ENCODE measurements at places on chromosomes 12 and 14.

DNA sequence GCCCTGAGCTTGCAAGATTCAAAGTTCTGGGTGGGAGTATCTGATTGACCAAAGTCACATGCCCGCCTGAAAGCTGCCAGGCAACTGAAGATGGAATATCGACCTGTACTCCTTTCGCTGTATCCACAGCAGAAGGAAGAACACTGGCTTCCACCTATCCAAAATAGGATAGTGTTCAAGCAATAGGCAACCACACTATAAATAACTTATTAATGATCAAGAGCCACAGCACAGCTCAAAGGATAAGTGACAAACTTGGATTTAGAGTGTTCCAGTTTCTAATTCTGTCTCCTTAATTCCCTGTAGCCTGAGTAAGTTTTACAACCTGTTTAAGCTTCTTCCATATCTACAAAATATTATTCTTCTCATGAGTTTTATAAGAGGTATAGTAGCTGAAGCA is 89.9 kb downstream of the TAOK3 start:
- DNase-seq: no peak

- no peak for DNase-seq
Observed at GRCh38 chr12:69913526-69913925, 88.5 kb downstream of the MYRFL start.

DNA sequence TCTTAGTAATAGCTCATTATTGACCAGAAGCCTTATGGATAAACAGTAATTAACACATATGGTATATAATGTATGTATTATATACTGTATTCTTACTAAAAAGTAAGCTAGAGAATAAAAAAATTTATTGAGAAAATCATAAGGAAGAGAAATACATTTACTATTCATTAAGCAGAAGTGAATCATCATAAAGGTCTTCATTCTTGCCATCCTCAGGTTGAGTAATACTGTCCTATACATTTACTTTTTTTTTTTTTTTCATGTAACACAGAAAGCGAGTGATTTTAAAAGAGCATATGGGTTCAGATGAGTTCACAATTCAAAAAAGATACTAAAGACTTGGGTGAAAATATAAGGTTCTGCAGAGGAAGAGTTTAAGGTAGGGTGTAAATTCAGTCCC is 152.5 kb downstream of the TGFB3 start:
- no peak for DNase-seq

- peak; percentile 31 for DNase-seq
Observed at GRCh38 chr12:2239381-2239871, 186.6 kb downstream of the CACNA1C start.

DNA sequence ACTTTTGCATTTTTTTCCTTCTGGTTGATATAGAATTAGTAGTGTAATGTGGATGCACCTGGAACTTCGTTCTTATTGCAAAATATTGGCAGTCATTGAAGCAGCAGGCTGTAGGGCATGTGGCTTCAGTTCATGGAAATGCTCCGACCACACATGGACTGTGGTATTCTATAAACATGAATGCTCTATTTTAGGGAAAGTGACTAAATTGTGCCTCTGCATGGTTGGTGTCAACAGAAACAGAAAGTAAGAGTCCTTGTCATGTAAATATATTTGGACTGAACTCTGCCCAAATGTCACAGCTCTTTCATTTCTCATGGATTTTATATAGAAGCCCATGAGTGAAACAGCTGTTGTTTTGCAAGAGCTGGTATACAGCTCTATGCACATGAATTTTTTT is 917.0 kb downstream of the LRFN5 start:
- DNase-seq: no peak

- peak; percentile 89 for DNase-seq
Observed at GRCh38 chr14:68688872-68689371, 103.9 kb downstream of the ZFP36L1 start.

GRCh38 chr14:75549169-75549568 is 26.9 kb downstream of the BATF start:
- DNase-seq: no peak

DNA sequence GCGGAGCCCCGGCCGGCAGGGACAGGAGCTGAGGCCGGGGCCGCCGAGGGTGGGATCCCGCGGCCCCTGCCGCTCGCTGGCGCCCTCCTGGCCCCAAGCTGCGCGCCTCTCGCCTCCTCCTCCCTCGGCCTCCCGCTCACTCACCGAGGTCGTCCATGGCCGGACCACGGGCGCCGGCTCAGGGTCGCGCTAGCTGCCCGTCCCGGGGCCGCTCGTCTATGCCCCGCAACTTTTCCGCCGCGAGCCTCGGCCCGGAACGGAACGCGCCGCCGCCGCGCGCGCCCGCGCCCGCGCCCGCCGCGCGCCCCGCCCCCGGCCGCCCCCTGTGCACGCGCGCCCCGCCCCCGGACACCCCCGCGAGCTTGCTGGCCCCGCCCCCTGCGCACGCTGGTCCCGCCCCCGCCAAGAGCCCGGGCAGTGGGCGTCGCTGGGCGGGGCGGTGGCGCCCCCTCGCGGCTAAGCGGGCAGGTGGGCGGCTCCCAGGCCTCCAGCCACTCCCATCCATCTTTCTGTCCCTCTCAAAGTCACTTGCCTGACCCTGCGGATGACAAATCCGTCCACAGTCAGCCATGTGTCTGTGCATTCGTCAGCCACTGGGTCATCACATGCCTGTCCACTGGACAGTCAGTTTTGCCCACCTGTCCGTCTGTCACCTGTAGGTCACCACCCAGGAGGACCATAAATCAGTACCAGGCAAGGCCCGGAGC is at the start of gene PXN:
PXN (minus strand) TSS at position 258 of the 707 bp plus-strand sequence; CDS start at position 157, 101 bp downstream.
- DNase-seq: peak; percentile 84

DNA sequence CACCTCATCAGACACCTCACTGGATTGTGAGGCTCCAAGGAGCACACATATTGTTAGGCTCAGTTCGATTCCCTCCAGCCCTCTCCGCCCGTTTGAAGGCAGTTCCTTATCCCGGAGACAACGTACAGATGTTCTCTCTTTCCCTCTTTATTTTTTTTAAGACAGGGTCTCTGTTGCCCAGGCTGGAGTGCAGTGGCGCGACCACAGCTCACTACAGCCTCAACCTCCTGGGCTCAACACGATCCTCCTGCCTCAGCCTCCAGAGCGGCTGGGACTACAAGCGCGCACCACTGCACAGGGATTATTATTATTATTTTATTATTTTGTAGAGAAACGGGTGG is 718 bp upstream of the TROAP start:
- no peak for DNase-seq

DNA sequence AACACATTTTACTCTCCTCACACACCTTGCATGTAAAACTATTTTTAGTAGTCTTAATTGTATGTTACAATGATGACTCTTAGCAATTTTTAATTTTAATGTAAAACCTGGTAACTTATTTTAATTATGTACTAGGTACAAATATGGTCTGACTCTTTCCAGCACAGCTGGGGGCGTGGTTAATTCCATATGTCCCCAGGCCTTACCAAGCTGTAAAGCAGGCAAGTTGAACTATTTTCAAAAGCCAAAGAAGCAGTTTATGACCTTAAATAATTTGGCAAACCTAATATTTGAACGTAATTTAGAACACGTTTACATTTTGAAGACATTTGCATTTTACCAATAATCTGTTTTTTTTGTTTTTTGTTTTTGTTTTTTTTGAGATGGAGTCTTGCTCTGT is 9.3 kb upstream of the ACOT6 start:
- no peak for DNase-seq

DNA sequence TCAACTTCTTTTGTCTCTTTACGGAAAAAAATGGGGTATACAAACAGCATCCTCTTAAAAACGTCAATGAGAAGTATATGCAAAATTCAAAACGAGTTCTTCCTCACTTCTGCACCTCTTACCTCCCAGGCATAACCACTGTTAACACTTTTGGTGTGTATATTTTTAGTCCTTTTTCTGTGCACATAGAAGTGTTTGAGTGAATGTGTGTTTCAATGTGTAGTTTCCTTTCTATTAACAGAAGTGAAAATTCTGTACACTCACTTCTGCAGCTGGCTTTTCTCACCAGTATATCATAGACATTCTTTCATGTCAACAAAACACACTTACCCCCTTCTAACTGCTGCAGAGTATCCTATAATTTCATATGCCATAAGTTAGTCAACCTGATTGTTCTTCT is 5.4 kb downstream of the UBR7 start:
- DNase-seq: no peak

DNA sequence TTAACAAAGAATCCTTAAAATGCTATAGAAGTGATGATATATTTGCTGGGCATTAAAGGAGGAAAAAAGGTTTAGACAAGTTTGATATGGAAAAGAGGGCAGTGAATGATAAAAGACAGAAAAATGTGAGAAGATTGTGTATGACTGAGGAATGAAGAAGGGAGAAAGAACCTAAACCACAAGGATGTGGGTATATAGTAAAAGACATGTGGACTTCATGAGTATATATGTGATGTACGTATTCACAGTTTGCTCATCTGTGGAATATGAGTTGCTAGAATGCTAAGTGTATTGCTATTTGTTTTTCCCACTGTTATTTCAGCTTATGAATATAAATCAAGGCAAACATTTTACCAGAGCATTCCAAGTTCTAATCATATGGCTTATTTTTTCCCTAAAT is 2.1 kb upstream of the SLC16A7 start:
- DNase-seq: no peak

GRCh38 chr14:59588101-59588500 is 11.5 kb upstream of the CCDC175 start:
- peak; percentile 74 for DNase-seq

DNA sequence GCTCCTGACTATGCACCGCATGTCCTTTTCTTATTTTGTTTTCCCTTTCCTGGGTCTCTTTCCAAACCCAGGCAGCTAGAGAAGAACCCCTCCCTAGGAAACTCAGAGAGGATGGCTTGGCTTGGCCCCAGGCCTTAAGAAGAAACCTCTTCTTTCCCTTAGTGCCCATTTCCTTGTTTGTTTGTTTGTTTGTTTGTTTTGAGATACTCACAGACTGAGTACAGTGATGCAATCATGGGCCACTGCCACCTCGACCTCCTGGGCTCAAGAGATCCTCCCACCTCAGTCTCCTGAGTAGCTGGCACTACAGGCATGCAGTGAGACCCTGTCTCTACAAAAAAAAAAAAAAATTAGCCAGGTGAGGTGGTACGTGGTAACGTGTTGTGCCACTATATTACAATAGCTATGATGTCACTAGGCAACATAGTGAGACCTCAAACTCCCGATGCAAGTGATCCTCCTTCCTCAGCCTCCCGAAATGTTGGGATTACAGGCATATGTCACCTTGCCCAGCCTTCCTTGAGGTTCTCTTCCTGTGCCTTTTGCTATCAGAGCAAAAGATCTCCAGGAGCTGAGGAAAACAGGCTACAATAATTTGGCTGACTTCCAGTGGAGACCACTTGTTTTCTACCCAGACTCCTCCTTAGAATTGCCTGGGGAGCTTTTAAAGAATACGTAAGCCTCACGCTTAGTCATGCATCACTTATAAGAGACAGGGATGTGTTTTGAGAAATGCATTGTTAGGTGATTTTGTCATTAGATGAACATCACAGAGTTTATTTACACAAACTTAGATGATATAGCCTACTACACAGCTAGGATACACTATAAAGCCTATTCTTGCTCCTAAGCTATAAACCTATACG is 34.5 kb upstream of the LGALS3 start:
- DNase-seq: peak; percentile 63

DNA sequence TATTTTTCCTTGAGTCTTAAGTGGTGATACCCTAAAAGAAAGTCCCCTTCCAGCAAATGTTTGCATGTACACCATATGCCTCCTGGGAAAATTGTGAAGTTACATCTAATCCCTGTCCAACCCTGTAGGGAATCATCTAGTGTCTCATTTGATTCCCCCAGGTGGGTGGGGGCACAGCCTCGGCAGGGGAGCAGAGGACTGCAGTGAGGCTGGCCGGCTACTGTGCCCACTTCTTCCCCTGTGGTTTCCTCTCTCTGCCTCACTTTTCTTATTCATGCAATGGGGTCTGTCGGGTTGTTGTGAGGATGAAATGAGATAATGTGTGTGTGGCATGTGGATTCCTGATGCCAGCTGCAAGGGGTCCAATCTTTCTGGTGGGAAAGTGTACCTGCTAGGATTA is 6.0 kb downstream of the PAPLN start:
- no peak for DNase-seq

- DNase-seq: no peak
Observed at GRCh38 chr12:50102646-50103309, 1.0 kb upstream of the GPD1 start.

DNA sequence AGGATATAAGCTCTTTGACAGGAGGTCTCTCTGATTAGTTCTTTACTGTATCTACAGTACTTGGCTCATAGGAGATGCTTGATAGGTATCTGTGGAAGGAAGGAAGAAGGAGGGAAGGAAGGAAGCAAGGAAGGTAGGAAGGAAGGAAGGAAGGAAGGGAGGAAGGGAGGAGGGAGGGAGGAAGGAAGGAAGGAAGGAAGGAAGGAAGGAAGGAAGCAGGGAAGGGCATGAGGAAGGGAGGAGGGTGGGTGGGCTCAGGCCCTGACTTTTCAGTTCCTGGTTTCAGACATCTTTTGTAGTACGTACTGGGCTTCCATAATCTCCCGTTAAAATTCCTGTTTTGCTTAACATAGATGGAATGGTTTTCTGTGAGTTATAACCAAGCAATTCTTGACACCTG is 175.0 kb upstream of the NUDT4 start:
- DNase-seq: no peak

GRCh38 chr12:52137746-52138145 is 54.1 kb downstream of the KRT80 start:
- DNase-seq: no peak

DNA sequence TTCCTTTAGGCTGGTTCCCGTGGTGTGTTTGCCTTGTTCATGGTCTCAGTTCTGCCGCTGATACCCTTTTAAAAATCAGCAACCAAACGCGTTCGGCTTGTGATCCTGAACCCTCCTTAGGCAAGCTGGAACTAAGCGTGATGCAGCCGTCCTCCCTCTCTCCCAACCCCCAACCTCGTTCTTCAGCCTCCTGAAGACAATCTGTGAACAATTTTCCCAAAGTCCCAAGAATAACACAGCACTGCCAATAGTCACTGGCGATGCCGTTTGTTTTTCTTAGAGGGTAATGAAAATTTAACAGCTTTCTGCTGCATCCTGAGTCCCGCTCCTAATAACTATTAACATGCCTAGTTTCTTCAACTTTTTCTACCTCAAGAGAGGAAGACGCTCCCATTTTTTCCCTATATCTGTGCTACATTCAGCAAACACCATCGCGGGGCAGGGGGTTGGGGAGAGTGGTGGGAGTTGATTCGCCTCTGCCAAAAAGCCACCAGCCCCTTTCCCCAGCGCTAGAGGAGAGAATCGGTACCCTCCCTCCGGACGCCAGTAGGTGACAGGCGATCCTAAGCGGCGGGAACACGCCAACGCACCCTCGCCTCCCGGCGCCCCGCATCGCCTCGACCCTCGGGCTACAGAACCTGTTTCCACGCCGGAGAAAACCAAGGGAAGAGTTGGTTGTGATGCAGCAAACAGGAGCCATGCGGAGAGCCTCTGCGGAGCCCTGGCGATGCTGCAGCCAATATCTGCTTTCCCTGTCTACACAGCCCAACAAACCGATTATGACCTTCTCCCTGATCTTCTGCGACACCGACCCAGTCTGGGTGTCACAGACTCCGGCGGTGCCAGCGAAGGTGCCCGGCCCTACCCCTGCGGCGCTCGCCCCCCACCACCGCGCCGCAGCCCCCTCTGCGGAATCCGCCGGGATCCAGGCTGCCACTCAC is 752 bp downstream of the PRICKLE1 start:
- peak; percentile 61 for DNase-seq

All from choroid plexus epithelial cell (primary cell).